ENCODE measurements at places on chromosomes 6 and 20.

DNA sequence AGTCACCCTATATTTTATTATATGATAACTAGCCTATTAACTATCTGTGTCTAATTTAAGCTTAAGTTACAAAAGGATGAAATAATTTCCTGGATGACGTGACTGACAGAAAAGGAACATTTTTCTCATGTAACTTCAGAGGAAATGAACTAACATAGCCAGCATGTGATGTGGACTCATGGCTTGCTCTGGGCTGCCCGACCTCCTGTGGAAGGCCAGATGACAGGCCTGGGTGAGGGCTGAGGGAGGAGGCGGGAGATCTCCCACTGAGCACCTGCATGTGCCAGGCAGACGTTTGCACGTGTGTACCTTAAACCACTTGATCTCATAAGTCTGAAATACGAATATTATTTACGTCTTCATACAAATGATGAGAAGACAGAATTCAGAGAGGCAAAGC, 321.1 kb downstream of the SYNE1 start:
- no peak for DNase-seq

GRCh38 chr6:11650025-11650696, 112.6 kb downstream of the TMEM170B start:
- DNase-seq = no peak

DNA sequence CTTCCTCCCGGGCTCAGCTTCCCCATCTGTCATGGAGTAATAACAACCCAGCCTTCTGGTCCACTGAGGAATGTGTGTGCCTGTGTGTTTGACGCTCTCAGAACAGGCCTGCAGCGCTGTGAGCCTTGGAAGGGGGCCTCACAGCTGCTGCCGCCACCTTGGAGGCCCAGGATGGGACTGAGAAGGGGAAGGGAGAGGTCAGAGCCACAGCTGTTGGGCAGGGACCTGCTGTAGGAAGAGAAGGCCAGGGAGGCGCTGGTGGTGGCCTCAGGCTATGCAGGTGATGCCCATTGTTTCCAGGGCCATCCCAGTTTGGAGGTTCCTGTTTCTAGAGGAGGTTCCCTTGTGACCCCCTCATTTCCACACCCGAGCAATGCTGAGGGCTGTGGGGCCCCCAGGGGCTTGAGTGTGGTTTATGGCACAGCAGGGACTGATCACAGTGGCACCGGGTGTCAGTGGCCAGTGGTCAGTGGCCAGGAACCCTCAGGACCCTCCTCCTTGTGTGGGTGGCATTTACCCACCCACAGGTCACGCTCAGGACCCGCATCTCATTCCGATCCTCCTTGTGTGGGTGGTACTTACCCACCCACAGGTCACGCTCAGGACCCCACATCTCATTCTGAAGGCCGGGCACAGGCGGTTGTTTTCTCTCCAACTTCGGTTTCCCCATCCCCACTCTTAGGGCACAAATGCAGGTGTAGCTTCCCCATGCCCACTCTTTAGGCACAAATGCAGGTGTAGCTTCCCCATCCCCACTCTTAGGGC, 14.0 kb downstream of the TPD52L2 start:
- no peak for DNase-seq

GRCh38 chr6:42400886-42401612, 50.7 kb downstream of the TRERF1 start:
- DNase-seq = no peak

GRCh38 chr6:149168968-149169367, 148.5 kb upstream of the TAB2 start:
- no peak for DNase-seq

GRCh38 chr6:48378884-48379407, 267.9 kb upstream of the PTCHD4 start:
- no peak for DNase-seq

DNA sequence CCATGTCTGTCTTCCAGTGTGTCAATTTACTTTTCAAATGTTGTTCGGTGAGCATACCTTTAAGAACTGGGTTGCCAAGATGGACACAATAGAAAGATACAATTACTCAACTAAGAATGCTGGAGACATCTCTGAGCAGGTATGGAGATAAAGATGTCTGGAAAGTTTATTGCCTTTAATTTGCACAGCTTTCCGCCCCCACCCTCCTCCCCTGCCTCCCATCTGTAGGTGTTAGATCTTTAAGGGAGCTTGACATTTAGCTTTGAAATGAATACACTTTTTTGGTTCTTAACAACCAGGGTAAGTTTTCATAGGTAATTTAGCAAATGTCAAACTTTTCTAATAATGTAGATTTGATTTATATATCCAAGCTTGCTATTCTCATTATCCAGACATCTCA, 104.4 kb downstream of the BTBD3 start:
- no peak for DNase-seq

DNA sequence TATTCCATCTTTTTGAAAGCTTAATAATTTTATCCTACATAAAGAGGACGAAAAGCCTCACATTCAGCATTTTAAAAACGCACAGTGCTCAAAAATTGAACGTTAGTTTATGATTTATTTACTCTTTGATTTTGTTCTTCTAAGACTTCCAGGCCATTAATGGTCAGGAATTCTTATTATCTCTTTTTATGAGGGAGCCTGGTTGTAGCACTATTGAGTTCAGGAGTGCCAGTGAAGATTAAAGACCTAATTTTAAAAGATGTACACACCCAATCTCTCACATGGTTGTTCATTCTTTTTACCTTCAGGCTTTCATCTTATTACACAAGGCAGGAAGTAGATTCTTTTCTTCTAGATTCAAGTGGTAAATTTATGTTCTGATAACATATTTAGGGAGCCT, 68.6 kb downstream of the HDDC2 start:
- DNase-seq = no peak

DNA sequence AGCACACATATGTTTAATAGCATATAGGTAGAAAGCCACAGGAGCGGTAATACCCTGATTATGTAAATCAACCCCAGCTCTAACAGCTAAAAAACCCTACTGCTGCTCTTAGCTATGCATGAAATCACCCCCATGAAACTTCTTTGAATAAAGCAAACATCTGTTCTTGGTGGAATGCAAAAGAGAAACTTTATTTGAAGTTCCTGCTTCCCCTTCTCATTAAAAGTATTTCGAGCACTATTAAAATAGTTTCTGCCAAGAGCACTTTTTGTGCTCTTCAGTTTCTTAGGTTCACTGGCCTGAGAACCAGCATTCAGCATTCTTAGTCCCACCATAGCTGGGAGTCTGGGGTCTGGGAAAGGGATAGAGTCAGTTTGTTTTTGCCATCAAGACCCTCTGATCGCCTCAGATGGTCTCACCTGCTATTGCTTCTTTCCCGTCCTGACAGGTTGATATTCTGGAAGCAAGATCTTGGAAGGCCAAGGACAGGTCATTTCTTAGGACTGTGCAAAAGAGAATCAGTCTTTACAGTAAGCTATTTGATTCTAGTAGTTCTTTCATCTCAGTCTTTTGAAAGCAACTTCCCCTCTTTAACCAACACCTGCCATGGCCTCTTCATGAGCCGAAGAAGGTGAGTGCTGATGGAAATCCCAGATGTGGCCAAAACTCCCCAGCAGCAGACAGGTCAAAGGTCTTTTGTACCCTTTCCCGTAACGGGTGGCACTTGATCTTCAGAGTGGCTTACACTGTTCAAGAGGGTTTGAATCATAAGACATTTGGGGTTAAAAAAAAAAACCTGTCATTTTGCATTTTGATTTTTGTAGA, 76.5 kb upstream of the TMEM170B start:
- no peak for DNase-seq

DNA sequence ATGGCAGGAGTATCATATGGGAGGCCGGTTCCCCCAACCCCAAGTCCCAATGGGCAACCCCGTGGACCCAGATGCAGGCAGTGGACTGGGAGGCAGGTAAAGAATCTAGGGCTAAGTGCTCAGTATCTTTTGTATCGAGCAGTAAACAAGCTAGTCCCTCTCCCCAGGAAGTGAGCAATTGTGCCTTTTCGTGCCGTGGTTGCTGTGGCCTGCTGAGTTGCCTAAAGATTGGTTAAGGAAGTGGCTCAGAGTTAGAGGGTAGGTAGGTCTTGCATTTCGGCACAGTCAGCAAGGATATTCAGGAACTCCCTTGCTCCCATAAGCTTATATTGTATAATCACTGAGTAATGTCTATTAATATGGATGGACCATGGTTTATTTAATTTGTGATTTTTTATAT, 1.3 kb upstream of the DNAH8 start:
- no peak for DNase-seq

DNA sequence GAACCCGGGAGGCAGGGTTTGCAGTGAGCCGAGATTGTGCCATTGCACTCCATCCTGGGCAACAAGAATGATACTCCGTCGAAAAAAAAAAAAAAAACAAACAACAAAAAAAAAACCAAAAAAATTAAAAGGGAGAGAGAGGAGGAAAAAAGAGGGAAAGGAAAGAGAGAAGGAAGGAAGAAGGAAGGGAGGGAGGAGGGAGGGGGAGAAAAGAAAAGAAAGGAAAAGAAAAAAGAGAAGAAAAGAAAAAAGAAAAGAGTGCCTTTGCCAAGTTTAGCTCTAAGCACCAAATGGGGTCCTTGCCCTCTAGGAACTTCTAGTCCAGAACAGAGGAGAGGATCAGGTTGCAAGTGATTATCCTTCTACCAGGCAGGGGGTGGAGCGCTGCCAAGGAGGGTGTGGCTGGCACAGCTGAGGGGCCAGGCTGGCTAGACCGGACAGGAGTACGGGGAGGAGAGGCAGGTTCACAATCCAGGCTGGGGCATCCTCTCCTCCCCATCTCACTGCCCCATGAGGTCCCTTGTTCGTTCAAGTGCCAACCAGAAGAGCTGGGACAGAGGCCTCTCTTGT, 19.1 kb downstream of the GNAS start:
- DNase-seq = no peak

DNA sequence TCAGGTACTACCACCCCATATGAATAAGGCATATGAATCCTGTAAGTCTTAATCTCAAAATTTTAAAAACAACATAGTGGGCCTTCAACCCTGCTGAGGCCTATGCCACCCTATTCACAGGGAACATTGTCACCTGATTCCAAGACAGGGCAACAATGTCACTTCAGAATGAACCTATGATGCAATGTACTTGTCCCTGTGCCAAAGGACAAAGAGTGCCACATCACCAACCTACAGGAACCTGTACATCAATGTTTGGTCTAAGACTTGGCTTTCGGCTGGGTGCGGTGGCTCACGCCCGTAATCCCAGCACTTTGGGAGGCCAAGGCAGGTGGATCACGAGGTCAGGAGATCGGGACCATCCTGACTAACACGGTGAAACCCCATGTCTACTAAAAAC, 318.5 kb upstream of the JARID2 start:
- no peak for DNase-seq

DNA sequence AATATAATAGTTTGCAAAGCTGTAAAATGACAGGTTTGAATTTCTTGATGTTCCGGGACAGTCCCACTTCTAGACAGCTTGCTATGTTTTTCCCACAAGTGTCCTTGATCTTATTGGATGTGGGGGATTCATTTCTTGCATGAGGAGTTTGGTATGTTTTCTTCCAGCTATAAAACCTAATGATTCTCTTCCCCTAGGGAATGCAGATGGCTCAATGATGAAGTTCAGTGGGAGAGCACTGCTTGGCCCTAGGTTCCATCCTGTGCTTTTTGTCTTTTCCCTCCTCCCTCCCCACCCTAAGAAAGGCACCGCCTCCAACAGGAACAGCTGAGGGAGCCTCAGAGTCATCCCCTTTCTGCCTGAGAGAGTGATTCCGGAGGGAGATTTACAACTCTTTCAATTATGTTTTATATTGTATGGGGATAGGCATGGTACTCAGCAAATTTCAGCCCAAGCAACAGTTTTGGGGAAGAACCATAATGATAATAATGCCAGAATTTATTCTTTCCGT, 149.2 kb downstream of the PHACTR1 start:
- no peak for DNase-seq

GRCh38 chr6:12637960-12638641, 78.5 kb upstream of the PHACTR1 start:
- peak; percentile 58 for DNase-seq
